ENCODE measurements at places on chromosomes 5 and 9.
A peak's percentile ranks its signal among the peaks of the same experiment; 100 is the strongest.

GRCh38 chr9:36208521-36209253, 18.0 kb downstream of the CLTA start:
- DNase-seq: no peak

DNA sequence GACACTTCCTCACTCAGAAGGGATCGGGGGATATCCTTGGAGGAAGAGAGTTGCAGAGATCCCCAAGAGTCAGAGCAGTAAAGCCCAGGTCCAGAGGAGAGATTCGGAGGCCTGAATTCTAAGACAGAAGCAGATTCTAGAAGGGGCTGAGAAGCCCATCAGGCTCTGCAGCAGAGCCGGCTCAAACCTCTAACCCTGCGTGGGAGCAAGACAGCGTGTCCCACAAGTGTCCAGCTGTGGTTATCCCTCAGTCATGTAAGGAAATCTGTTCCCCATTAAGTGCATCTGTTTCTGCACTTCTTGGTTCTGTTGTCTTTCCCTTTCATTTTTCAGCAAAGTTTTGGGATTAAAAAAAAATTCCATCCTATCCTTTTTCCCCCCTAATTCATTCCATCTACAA, 4.8 kb upstream of the DIAPH1 start:
- no peak for DNase-seq

DNA sequence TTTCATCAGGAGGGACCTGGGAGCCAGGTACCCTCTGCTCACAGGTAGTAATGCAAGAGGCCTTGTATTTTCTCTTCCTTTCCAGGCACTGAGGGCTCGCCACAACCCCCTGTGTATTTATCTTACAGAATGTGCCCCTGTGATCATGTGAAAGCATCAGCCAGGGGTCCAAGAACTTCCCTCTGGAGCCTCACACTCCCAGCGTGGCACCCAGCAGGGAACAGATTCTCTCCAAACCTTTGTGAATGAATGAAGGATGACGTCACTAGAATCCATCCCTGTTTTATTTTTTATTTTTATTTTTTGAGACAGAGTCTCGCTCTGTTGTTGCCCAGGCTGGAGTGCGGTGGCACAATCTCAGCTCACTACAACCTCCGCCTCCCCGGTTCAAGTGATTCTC, 107.3 kb upstream of the IER5L start:
- DNase-seq: no peak

- no peak for DNase-seq
Observed at GRCh38 chr5:80754900-80755299, 100.1 kb upstream of the DHFR start.

DNA sequence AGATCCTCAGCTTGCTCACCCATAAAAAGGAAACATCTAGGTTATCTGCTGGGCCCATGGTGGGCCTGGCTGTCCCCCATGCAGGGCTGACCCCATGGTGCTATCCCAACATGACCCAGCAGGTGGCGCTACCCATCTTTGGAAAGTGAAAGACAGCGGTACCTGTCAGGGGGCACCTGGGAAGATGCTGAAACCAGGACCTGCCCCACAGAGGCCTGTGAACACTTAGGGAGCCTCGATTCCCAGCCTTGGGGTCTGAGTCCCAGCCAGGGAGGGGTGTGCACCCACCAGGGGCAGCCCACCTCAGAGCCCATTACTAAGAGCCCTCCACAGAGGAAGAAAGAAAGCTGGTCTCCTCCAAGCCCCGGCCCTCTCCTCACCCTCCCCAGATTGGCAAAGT, 46.6 kb upstream of the IPPK start:
- peak; percentile 71 for DNase-seq

- DNase-seq: no peak
Observed at GRCh38 chr9:13146840-13147239, 132.7 kb downstream of the MPDZ start.

GRCh38 chr9:130446101-130446861, 1.5 kb downstream of the ASS1 start:
- no peak for DNase-seq

DNA sequence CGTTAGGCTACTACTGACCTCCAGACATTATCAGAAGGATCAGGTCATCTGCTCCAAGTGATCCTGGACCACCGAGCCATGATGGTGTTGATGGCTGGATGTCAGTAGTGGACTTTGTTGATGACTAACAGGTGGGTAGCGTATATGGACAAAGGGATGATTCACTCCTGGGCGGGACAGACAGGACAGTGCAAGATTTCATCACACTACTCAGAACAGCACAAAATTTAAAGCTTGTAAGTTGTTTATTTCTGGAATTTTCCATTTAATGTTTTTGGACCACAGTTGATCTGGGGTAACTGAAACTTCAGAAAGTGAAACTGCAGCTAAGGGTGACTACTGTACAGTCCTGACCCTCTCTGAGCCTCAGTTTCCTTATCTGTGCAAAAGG, 12.7 kb downstream of the PDGFRB start:
- no peak for DNase-seq

DNA sequence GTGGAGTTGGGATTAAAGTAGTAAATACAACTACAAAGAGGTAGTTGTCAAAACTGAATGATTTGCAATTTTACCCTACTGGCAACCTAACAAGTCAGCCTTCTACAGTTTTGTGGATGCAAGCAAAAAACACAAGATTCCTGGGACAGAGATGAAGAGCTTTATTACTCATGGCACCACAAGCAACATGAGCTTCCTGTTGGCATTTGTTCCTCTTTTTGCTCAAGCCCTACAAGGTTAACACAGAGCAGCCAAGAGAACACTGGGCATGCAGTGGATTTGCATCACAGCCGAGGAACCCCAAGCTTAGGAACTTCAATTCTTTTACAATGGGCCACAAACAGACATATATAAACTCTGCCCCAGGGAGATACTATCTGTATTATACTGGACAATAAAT, 28.8 kb upstream of the DMAC1 start:
- no peak for DNase-seq

- no peak for DNase-seq
Observed at GRCh38 chr5:151202381-151203139, 21.3 kb downstream of the CCDC69 start.
